Kidney epithelial cell (primary cell): ENCODE measurements at places on chromosomes 3 and 15.
A peak's percentile ranks its signal among the peaks of the same experiment; 100 is the strongest.

- no peak for DNase-seq
Observed at GRCh38 chr3:57729334-57730045, 26.6 kb upstream of the SLMAP start.

DNA sequence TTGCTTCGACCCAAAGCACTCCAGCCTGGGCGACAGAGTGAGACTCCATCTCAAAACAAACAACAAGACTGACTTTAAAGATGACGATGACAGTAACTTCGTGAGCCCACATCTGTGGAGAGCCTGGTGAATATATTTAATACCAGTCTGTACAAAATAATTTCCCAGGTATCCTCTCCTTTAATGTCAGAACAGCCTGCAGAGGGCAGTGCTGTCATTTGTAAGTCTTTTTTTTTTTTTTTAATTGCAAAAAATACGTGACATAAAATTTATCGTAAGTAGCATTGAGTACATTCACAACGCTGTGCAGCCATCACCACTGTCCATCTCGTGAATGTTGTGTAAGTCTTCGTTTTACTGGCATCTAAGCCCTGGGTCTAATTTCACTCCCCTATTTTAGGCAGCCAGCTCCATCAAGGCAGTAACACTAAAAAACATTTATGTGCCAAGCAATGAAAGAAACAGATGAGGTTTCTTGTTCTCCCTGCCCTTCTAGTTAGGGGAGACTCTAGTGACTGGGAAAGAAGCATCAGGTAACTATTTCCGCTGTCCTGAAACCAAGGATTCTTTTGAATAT lies 1.4 kb downstream of the HTD2 start:
- no peak for DNase-seq

DNA sequence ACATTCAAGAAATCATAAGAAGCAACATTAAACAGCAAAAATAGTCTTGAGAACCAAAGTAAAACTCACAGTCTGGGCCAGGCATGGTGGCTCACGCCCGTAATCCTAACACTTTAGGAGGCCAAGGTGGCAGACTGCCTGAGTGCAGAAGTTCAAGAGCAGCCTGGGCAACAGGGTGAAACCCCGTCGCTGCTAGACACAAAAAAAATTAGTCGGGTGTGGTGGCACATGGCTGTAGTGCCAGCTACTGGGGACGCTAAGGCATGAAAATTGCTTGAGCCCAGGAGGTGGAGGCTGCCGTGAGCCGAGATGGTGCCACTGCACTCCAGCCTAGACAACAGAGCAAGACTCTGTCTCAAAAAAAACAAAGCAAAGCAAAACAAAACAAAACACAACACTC lies 117.7 kb upstream of the GOLGA6L6 start:
- DNase-seq: no peak

DNA sequence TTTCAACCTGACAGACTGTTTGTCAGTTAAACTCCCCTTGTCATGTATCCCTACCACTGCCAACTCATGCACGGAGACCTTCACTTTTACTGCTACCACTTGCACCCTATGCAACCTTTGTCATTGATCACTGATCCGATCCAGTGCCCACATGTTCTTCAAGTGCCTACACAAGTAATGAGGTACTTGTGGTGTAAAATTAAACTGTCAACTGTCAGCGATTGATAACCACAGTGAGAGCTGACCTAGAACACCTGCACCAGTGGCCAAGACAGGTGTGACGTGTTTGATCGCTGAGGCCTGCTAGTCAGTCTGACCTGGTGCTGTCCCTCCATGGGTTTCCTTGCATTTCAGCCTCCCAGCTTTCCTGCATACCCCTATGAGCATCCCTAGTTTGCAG lies 55.6 kb downstream of the MECOM start:
- no peak for DNase-seq

GRCh38 chr15:91783008-91783407 lies 70.5 kb upstream of the SLCO3A1 start:
- DNase-seq: no peak

DNA sequence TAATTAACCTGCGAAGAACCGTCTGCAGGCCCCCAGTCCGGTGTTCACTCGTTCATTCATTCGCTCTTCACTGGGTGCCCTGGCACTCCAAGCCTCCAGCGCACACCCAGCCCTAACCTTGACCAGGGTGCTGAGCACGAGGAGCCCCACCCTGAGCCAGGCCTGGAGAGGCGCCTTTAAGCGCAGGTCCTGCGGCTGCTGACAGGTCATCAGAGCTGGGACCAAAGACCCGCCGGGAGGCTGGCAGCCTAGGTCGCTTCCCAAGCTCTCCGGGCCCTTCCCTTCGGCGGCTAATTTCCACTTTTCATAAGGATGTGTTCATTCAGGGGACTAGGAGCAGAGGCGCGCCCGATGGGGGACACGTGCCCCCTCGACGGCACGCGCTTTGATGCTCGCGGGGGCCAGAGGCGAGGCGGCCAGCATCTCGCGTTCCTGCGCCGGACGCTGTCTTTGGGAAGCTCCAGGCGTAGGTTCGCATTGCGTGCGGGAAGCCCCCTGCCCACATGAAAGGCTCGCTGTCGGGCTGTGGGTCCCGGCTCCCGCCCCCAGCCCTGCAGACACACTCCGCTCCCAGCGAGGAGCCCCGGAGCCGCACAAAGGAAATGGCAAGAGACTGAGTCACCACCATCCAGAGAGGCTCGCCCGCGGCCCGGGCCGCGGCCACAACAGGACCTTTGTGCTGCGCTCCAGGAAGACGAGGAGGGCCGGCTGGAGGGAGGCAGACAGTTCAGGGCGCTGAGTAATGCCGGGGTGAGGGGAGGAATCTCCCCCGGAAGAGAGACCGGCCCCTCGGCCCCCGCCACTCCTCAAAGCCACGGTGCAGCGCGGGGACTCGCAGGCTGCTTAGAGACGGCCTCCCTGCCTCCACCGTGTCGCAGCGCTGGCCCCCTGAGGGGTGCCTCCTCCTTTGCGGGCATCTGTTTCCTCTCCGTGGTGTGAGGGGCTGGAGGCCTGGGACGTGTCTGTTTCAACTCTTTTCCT lies 266.4 kb upstream of the HES1 start:
- DNase-seq: peak; percentile 83

DNA sequence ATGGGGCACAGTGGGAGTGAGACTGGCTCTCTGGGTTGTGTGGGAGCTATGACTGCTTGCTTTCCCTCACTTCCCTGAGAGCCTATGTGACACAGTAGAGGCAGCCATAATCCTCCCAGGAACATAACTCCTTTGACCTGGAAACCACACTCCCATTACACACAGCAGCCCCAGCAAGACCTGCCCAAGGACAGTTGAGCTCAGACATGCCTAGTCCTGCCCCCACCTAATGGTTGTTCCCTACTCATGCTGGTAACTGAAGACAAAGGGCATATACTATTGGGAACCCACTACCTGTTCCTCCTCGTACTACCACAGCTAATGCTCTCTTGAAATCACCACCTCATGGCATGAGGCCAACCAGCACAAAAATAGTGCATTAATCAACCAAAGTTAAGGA lies 550.4 kb upstream of the ARPP21 start:
- no peak for DNase-seq

DNA sequence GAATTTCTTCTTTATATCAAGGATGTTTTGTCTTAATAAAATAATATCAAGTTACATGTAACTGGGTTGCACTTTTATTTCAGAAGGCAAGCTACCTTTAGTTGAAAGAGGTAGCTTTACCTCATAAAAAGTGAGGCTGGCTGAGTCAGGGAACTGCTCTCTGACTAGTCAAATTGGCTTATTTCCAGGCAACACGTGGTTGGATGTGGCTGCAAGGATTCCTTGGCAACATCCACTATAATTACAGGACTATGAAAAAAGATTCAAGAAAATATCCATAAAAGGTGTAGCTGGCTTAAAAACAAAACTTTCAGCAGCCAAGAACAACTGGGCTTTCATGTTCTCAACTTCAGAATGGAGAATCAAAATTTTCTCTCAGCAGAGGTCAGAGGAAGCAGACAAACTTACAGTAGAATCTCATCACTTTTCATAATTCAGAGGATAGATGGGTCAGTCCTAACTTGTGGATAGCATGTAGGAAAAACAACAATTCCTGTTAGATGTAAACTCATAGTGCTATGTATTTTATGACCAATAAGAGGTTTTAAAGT lies 779.1 kb downstream of the MECOM start:
- peak; percentile 80 for DNase-seq

DNA sequence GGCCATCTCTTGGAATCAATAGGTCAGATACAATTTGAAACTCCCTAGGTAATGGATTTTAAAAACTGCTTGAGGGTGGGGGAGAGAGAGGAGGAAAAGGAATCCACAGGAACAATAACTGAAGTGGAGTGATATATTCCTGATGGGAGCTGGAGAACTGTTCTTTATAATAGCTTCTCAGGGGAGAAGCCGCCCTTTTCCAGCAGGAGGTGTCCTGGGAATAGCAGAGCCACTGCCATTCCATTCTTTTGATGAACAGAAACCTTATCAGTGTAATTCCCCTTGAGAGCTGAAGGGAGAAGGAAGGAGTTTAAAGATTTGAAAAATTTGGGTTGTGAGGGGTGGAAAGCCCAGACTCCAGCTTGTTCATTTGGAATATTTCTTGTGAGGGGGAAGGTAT lies 504.9 kb upstream of the DPH6 start:
- no peak for DNase-seq

DNA sequence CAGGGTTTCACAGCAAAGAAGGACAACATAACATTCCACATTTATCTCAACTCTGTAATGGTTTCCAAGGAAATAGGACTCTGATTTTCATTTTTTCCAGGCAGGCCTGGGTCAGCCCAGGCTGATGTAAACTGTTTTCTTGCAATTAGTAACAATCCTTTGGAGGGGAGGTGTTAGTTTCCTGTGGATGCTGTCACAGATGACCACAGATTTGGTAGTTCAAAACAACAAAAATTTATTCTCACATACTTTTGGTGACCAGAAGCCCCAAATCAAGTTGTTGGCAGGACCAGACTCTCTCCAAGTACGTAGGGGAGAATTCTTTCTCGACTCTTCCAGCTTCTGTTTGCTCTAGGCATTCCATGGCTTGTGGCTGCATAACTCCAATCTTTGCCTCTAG lies 88.0 kb downstream of the EDEM1 start:
- DNase-seq: no peak

DNA sequence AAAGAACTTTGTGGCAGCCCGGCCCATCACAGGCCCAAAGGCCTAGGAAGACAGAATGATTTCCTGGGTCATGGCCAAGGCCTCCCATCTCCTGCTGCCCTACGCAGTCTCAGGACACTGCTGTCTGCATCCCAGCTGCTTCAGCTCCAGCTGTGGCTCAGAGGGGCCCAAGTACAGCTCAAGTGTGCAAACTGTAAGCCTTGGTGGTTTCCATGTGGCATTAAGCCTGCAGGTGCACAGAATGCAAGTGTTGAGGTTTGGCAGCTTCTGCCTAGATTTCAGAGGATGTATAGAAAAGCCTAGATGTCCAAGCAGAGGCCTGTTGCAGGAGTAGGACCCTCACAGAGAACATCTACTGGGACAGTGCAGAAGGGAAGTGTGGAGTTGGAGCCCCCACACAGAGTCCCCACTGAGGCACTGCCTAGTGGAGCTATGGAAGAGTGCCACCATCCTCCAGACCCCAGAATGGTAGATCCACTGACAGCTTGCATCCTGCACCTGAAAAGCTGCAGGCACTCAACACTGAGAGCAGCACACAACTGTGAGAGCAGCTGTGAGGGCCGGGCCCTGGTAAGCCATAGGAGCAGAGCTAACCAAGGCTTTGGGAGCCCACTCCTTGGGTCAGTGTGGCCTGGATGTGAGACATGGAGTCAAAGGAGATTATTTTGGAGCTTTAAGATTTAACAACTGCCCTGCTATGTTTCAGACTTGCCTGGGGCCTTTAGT lies 208.2 kb upstream of the CMC1 start:
- no peak for DNase-seq
